ENCODE measurements at places on chromosomes 16 and 17.

DNA sequence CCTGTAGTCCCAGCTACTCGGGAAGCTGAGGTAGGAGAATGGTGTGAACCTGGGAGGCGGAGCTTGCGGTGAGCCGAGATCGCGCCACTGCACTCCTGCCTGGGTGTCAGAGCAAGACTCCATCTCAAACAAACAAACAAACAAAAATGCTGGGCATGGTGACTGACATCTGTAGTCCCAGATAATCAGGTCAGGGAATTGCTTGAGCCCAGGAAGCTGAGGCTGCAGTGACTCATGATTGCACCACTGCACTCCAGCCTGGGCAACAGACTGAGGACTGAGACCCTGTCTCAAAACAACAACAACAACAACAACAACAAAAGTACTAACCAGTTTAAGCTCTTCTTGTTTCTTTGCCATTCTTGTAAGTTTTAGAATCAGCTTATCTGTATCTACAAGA is 383.0 kb upstream of the PMFBP1 start:
- no peak overlapping the region for H3K27ac ChIP-seq
- DNase-seq = no peak
- no peaks in the 10 kb centered on the region for H3K27me3 ChIP-seq

DNA sequence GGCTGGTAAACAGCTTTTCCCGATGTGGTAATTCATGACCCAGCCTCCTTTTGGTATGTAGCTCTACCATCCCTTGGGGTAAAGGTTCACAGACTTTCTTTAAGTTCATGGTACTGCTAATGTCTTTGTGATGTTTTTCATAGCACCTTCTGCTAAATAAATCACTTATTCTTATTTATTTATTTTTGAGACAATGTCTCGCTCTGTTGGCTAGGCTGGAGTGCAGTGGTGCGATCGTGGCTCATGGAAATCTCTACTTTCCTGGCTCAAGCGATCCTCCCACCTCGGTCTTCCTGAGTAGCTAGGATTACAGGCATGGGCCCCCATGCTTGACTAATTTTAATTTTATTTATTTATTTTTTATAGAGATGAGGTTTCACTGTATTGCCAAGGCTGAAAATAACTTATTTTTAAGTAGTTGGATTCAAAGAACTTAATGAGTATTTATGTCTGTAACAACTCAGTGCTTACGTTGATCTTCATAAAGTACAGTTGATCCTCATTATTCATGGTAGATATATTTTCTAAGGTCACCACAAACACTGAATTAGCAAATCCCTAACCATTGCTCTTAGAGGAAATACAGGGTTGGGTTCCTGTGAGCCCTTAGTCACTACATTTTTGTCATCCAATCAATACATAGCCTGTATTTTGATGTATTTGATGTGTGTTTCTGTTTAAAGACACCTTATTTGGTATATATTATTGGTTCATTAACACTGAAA is 97.1 kb downstream of the SHISA9 start:
- no peak for DNase-seq
- no peaks in the 10 kb centered on the region for H3K27me3 ChIP-seq
- no peak overlapping the region for H3K27ac ChIP-seq
- H3K36me3 ChIP-seq = no peaks in the 10 kb centered on the region
- H3K4me3 ChIP-seq = no peak overlapping the region
- H3K4me1 ChIP-seq = no peaks in the 10 kb centered on the region

- no peaks in the 10 kb centered on the region for H3K36me3 ChIP-seq
- no peak overlapping the region for H3K4me3 ChIP-seq
- no peak overlapping the region for H3K27ac ChIP-seq
- no peaks in the 10 kb centered on the region for H3K27me3 ChIP-seq
- H3K4me1 ChIP-seq = no peaks in the 10 kb centered on the region
- no peak for DNase-seq
Measured at GRCh38 chr16:73616166-73616753, 568.3 kb upstream of the ZFHX3 start.

GRCh38 chr17:66671156-66671555 is 163.8 kb upstream of the CACNG5 start:
- H3K36me3 ChIP-seq = no peaks in the 10 kb centered on the region
- peaks cover 46% of the 10 kb centered on the region for H3K4me1 ChIP-seq
- H3K27ac ChIP-seq = no peak overlapping the region
- no peaks in the 10 kb centered on the region for H3K27me3 ChIP-seq
- no peak overlapping the region for H3K4me3 ChIP-seq

- no peak overlapping the region for H3K4me3 ChIP-seq
- no peak for DNase-seq
- no peaks in the 10 kb centered on the region for H3K27me3 ChIP-seq
- H3K27ac ChIP-seq = no peak overlapping the region
- H3K36me3 ChIP-seq = no peaks in the 10 kb centered on the region
Measured at GRCh38 chr17:77315551-77316190, 174.9 kb downstream of the SEC14L1 start.

DNA sequence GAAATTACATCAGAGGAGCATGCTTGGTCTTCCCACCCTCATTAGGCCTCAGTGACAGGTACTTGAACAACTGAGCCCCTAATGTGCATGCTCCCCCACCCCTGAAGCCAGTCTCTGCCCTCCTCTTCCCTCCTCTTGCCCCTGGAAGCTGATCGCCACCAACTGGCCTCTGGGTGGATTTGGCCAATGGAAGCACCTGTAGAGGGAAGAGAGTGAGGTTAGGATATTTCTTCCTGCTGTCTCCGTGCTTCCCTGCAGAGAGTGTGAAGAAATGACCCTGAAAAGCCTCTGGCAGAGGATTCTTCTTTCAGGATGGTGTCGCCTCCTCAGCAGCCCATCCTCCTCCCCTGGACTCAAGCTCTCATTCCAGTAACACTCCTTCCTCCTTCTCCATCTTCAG is 5.9 kb upstream of the CBLN1 start:
- peaks cover 25% of the 10 kb centered on the region for H3K27me3 ChIP-seq
- no peak for DNase-seq
- no peaks in the 10 kb centered on the region for H3K4me1 ChIP-seq
- no peak overlapping the region for H3K27ac ChIP-seq

DNA sequence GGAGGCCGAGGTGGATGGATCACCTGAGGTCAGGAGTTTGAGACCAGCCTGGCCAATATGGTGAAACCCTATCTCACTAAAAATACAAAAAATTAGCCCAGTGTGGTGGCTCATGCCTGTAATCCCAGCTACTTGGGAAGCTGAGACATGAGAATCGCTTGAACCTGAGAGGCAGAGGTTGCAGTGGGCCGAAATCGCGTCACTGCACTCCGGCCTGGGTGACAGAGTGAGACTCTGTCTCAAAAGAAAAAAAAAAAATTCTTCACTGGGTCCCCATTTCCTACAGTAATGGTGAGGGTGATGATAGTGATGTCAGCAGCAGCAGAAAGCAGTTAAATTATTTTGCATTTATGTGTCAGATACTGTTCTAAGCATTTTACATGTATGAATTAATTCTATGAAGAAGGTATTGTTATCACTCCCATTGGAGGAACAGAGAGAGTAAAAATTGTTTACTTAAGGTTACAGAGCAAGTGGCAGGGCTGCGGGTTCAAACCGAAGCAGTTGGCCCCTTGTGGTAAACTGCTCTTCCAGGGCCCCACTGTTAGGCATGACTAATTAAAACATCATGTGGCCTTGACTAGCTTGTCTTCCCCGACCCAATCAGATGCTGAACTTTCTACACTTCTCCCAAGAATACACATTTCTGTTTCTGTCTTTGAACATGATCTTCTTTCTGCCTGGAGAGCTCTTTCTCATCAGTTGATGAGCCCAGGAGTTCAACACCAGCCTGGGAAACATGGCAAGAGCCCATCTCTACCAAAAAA is 45.8 kb downstream of the STAT3 start:
- peaks cover 47% of the 10 kb centered on the region for H3K4me1 ChIP-seq
- H3K27ac ChIP-seq = peak overlapping the region; percentile 27
- peaks cover 65% of the 10 kb centered on the region for H3K36me3 ChIP-seq

DNA sequence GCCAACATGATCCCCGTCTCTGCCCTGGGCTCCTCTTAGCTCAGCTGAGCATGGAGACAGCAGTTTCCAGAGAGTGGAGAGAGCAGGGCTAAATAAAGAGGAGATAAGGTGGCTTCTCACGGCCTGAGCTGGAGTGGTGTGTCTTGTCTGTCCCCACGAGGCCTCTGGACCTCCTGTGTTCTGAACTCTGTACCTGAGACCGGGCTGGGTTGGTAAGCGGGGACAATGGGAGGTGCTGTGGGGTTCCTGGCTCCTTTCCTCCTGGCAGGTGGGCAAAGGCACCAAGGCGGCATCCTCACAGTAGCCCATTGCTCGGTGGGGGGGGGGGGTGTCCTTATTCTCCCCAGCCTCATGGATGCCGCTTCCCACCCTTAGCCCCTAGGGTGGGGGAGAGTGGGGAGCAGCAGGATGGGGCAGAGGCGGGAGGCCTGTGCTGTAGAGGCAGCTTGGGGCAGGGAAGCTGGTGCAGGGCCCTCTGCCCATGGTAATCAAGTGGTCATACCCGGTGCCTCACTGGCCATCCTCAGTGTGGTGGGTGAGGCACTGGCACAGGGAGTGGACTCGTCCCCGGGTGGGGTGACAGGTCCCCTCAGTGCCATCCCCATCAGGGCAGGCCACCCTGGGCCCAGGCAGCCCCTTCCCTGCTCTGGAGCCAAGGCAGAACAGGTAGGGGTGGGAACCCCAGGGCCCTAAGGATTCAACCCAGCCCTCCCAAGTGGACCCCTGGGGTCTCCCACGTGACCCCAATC is 2.8 kb downstream of the AANAT start:
- H3K27me3 ChIP-seq = no peaks in the 10 kb centered on the region
- no peak overlapping the region for H3K4me3 ChIP-seq
- H3K36me3 ChIP-seq = peaks cover 31% of the 10 kb centered on the region
- no peak for DNase-seq
- peaks cover 6% of the 10 kb centered on the region for H3K4me1 ChIP-seq
- no peak overlapping the region for H3K27ac ChIP-seq

- no peak for DNase-seq
- no peak overlapping the region for H3K27ac ChIP-seq
- no peak overlapping the region for H3K4me3 ChIP-seq
- H3K4me1 ChIP-seq = no peaks in the 10 kb centered on the region
- H3K36me3 ChIP-seq = no peaks in the 10 kb centered on the region
- H3K27me3 ChIP-seq = peaks cover 2% of the 10 kb centered on the region
Measured at GRCh38 chr17:29196769-29197515, 16.7 kb upstream of the MYO18A start.

DNA sequence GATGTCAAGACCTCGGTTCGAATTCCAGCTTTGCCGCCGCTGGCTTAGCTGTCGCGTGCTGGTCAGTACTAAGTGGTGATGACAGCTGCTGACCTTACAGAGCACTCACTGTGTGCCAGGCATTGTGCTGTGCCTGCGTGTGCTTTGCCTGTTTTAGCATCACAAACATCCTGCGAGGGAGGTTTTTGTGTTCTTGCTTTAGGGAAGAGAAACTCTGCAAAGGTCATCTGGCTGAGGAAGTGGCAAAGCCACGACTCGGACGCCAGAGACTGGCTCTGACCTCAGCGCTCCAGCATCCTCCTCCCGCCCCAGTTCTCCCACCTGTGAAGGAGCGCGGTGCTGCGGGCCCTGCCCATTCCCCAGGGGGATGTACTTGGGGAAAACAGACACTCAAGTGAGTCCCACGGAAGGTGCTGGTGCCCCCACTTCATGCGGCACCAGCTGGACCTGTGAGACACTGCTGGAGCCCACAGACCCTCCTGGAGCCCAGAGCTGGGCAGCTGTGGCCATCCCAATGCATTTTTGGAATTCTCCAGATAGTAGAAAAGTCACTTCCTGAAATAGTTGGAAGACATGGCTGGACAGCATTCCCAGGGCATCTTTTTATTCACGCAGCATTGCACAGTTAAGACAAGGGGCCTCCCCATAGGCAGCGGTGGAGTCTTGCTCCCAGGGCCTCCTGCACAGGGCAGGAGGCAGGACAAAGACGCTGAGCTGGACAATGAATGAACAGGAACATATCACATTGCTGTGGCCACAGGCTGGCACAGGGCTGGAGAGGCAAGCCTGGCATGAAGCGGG is 20.0 kb upstream of the HERPUD1 start:
- H3K36me3 ChIP-seq = no peaks in the 10 kb centered on the region
- H3K4me3 ChIP-seq = no peak overlapping the region
- no peak for DNase-seq
- no peak overlapping the region for H3K27ac ChIP-seq
- no peaks in the 10 kb centered on the region for H3K27me3 ChIP-seq

DNA sequence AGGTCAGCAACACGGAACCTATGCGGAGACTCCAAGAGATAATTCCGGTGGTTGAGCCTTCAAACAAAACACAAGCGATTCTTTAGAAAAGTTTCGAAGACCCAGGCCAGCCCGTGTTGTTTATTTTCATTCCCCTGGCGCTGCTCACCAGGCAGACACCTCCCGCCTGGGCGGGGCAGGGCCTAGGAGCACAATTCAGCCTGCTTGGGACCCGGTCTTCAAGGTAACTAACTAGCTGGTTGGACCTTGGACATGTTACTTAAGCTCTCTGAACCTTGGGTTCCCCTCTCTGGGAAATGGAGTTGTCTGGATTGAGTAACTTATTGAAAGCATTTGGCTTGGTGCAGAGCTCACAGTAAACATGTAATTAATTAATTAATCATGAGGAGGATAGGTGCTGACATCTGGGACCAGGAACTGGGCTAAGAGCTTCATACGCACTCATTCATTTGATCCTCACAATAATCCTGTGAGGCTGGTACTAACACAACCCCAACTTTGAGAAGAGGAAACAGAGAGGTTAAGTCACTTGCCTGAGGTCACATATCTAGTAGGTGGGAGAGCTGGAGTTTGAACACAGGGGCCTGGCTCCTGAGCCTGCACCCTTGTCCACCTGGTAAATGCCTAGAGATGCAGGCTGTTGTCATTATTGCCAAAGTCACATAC is 125.3 kb upstream of the SMURF2 start:
- H3K27ac ChIP-seq = no peak overlapping the region
- no peak for DNase-seq
- H3K4me1 ChIP-seq = peaks cover 8% of the 10 kb centered on the region
- H3K4me3 ChIP-seq = no peak overlapping the region

GRCh38 chr16:87531418-87531817 is 38.6 kb upstream of the ZCCHC14 start:
- no peaks in the 10 kb centered on the region for H3K36me3 ChIP-seq
- H3K4me3 ChIP-seq = no peak overlapping the region
- DNase-seq = no peak
- no peak overlapping the region for H3K27ac ChIP-seq
- H3K27me3 ChIP-seq = peaks cover 8% of the 10 kb centered on the region

DNA sequence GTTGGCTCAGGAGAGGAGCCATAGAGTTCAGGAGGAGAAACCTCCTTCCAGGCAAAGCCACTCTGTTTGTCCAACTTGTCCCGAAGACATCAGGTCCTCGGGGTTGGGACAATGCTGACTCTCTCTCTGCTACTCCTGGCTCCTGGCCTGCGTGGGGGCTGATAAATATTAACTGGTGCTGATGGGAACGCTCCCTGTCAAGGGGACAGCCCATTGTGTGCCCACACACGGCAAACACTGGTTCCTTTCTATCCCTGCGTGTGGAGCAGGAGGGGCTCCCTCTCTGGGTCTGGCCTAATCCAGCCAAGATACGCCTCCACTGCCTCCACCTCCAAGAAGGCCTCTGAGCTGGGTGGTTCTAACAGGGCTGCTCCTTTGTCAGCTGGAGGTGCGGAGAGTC is 4.4 kb downstream of the KIF19 start:
- peaks cover 6% of the 10 kb centered on the region for H3K27me3 ChIP-seq
- H3K36me3 ChIP-seq = no peaks in the 10 kb centered on the region
- peaks cover 33% of the 10 kb centered on the region for H3K4me1 ChIP-seq
- no peak for DNase-seq
- H3K27ac ChIP-seq = no peak overlapping the region

- H3K4me1 ChIP-seq = peaks cover 3% of the 10 kb centered on the region
- no peak for DNase-seq
Measured at GRCh38 chr16:72936408-72936807, 111.5 kb downstream of the ZFHX3 start.

- H3K36me3 ChIP-seq = no peaks in the 10 kb centered on the region
- no peak overlapping the region for H3K4me3 ChIP-seq
- H3K27ac ChIP-seq = no peak overlapping the region
- no peaks in the 10 kb centered on the region for H3K27me3 ChIP-seq
Measured at GRCh38 chr17:44795421-44795820, 34.7 kb downstream of the GJC1 start.

All from CD4-positive, alpha-beta T cell (primary cell).